ENCODE measurements at places on chromosomes 6 and 20.

GRCh38 chr6:30626484-30627366, at the start of gene ATAT1:
TSS of gene ATAT1 (plus strand) at chr6:30626874.
- peak; percentile 84 for DNase-seq

DNA sequence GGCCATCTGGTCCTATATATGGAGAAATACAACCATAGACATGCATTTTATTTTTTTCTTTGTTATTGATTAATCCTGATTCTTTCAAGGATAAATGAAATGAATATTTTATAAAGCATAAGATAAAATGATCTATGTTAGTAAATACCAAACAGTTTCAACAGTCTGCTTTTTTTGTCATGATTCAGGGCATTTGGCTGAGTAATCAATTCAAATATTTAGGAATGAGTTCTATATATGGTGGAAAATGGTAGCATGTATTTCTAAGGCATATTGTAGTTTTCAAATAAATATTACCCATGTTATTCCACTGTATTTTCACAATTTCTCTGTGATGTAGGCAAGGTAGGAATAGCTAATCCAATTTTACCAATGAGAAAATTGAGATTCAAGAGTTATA, 287.5 kb upstream of the FKBP1C start:
- no peak for DNase-seq

DNA sequence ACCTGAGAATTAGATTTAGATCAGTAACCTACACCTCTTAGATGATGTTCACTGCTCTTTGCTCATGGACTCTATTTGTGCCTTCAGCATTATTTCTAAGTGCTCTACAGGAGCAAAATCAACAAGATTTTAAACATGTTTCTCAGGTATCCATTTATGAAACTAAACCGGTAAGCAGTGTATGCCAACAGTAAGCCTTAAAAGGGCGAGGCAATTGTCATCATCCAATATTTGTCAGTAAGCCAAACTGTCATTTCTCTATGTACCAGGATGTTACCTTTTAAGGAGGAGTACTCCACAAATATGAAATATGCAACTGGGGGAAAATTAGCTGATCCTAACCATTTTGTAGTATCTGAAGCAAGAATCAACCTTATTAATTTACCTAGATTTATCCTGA, 69.6 kb upstream of the ZNF184 start:
- DNase-seq = no peak

GRCh38 chr6:9044426-9044825, 609.1 kb upstream of the SLC35B3 start:
- no peak for DNase-seq

DNA sequence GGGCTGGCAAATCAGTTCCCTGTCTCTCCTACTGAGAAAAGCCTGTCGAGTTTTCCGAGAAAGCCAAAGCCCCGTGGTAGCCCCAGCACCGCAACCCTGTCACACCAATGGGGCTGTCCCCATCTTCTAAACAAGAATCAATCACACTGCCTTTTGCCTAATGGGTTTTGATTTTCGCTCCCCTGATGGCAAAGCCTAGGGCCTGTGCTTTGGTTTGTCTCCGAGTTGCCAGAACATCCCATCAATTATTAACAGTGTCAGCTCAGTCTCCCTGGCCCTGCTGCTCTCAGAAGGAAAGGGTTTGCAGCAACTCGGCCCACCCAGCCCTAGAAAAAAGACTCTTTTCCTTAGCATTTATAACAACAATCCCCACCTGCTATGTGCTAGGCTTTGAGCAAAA, 4.2 kb downstream of the KCNB1 start:
- DNase-seq = no peak

DNA sequence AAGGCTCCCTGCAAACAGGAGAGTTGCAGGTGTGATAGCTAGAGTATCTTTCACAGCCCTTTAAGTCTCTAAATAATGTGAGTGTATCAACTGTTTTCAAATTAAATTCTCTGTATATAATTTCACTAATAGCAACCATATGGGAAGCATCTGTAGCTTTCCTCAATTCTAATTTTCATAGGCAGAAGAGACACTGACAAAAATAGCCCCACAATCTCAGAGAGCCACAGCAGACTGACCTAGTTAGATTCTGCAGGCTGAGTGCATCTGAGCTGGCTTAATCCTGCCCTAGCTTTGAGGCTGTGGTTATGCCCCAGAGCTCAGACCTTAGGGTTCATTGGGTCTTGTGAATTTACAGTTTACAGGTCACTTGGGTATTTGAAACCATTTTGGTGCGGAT, 63.9 kb downstream of the MAP7 start:
- no peak for DNase-seq

- DNase-seq = no peak
Observed at GRCh38 chr6:162576016-162576415, 151.6 kb downstream of the PRKN start.

DNA sequence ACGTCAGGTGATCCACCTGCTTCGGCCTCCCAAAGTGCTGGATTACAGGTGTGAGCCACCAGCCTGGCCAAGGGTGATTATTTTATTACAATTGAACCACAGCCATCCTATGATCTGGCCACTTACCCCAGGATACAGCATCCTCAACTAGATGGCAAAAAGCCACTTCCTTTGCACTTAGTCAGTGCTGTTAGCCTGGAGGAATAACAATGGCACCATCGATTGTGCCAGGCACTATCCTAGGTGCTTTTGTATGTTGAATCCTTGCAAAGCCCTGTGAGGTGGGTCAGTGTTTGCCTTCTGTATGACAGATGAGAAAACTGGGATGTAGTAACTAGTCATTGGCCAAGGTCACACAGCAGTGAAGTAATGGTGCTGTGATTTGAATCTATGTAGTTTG, 11.2 kb upstream of the TTPAL start:
- DNase-seq = no peak

GRCh38 chr6:105649192-105649591, 246.3 kb upstream of the PREP start:
- DNase-seq = no peak

Data from stimulated activated CD8-positive, alpha-beta memory T cell treated with anti-CD3 and anti-CD28 coated beads, Interleukin-15, amount 100 ng/mL, for 1 hour (primary cell).